HFFc6 (cell line): ENCODE measurements at places on chromosomes 4 and X. TPM values are rescaled to one million over a fixed set of nuclear protein-coding genes. Genes with fewer than 3 reads are reported as not detected.

GRCh38 chrX:21734175-21734574 is 23.7 kb downstream of the SMPX start:
- no peak for DNase-seq

GRCh38 chr4:1053080-1053661 is 41.7 kb downstream of the FGFRL1 start:
- peak; percentile 79 for DNase-seq

The PDK3 gene
- total RNA-seq, result 0.12 to 0.89 TPM (median 0.62 TPM) in 3 replicates

The ZNF732 gene
- not detected in 3 replicates for total RNA-seq

DNA sequence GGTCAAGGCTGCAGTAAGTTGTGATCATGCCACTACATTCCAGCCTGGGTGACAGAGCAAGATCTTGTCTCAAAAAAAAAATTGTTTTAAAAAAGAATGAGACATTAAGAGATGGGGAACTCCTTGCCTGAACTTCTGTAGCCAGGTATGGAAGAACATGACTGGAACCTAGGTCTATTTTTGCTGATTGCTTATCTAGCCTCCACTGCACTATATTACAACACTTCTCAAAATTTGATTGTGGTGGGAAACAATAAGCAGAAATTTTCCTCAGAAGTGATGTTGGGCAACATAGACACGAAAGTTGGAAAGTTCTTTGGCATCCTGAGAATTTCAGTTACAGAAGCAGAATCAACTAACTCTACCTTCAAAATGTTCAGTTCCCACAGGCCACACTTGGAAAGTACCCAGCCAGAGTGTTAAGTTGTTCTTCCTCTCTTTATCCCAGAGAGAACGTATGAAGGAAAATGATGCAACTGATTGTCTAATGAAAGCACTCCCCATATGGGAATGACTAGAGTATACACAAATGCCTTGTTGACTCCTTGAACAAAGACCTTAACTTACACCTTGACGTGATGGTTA is 50.0 kb downstream of the LUZP4 start:
- no peak for DNase-seq
